NCI-H774 (cell line): ENCODE measurements at places on chromosomes 16 and 17.

- peak; percentile 32 for DNase-seq
Measured at GRCh38 chr17:77208217-77208808, 67.5 kb downstream of the SEC14L1 start.

DNA sequence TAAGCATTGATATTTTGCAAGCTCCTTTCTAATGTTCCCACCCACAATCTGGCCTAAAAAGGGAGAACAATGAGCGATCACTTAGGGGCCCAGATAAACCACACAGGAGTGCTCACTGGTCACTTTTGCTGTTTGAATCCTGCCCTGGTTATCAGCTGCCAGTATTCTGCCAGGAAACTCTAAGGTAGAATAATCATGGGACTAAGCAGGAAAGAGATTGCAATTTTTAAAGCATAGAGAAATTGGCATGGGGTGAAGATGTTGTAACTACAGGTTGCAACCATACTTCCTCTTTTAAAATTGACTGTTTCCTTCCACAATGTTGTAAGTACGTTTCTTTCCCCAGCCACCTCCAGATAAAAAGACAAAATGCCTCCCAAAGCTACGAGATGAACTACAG, 251.2 kb upstream of the CDH11 start:
- no peak for DNase-seq

DNA sequence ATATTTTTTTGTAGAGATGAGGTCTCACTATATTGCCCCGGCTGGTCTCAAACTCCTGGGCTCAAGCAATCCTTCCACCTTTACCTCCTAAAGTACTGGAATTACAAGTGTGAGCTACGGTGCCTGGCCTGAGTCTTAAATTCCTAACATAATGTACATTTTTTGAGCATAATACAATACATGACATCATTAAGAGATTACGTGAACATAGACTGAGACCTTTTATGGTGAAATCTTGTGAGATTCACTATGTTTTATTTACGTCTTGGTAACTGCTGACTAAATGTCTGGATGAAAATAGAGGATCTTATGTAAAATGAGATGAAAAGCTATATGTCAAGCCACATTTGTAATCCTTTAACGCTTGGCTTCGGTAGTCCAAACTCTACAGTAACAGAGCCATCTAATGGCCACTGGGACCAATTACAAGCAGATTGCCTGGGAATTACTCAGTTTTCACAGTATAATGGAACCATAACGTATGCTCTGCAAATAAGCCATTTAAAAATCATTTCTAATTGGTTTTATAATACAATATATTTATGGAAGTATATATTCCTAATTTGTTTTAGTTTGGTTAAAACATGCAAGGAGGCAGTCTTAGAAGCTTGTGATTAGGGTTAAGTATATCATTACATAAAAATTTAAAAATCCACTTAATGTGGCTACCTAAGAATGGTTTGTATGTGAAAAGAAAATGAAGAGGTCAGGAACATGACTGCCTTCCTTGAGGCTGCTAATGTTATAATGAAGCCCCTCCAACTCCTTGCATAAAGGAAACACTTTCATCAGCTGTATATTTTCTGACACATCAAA, 8.1 kb upstream of the EFCAB13 start:
- DNase-seq, result peak; percentile 67

GRCh38 chr16:66598111-66598510, 6.4 kb upstream of the CMTM3 start:
- no peak for DNase-seq

DNA sequence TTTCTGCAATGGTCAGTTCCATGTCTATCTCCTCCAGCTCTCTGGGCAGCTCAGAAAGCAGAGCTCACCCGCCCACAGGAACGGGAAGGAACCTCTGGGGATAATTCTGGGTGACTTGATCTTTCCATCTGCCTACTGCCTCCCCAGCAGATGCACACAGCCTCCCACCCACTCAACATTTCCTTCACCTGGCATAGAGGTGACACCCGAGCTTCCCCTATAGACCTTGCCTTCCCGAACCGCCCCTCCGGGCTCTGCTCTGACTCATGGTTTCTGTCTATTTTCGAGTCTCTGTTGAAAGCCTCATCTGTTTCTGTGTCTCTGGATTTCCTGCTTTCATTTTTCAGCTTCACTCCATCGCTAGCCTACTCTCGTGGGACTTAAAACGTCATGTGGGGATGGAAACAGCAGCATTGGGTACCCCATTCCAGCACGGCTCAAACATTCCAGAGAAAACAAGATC, 11.4 kb downstream of the GGA3 start:
- no peak for DNase-seq

GRCh38 chr16:78183437-78184237, 84.2 kb downstream of the WWOX start:
- DNase-seq, result no peak

DNA sequence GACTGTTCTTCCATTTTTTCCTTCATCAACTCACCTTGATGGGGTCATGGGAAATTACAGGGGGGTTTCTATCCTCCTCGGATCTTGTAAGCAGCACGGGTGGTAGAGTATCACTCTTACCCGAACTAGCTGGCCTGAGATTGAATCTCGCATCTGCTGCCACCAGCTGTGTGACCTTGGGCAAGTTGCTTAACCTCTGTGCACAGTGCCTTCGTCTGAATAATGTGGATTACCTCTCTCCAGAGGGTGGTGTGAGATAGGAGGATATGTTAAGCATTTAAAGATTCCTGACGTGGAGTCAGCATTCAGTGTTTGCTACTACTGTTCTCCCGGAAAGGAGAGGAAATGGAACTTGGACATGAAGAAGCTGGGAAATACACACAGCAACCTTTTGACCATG, 24.4 kb downstream of the LASP1 start:
- DNase-seq, result no peak

DNA sequence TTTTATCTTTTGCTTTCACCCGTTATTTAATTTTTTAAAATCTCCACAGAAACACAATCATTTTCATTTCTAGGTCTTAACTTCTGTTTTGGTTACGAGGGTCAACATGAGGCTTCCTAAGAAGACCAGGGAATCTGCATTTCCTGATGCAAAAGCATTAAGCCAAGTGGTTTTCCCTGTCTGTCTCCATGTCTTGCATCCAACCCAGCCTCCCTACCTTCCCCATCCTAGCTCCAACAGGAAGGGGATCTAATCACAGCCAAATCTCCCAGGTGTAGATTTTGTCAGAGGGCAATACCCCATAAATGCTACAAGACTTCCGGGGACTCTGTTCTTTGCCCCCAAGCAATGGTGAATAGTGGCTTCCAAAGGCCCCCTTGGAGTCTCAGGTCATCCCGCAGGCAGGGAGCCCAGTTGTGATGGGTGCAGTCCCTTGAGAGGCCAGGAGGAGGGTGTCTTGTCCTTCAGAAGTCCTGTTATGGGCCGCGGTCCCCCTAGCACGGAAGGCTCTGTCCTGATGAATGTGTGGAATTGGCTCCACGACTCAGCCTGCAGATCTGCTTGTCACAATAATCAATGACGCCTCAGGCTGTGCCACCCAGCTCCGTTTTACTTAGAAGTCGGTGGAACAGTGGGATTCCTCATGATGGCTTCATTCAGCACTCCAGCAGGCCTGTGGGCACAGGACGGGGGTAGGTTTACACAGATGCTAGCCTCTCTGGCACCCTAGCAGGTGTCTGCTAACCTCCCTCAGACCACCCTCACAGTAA, 141.1 kb downstream of the RGS9 start:
- DNase-seq, result no peak

DNA sequence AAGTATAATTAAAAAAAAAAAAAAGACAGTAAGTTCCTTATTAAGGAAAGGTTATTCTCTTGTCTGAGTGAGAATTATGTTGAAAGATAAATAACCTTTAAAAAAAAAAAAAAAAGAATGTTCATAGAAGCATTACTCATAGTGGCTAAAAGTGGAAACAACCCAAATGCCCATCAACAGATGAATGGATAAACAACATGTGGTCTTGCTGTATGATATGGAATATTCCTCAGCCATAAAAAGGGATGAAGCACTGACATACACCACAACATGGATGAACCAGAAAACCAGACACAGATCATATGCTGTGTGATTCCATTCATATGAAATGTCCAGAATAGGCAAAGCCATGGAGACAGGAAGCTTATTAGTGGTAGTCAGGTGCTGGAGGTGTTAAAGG, 9.2 kb upstream of the CCNF start:
- no peak for DNase-seq

- no peak for DNase-seq
Measured at GRCh38 chr16:50124769-50125168, 28.3 kb upstream of the TENT4B start.

DNA sequence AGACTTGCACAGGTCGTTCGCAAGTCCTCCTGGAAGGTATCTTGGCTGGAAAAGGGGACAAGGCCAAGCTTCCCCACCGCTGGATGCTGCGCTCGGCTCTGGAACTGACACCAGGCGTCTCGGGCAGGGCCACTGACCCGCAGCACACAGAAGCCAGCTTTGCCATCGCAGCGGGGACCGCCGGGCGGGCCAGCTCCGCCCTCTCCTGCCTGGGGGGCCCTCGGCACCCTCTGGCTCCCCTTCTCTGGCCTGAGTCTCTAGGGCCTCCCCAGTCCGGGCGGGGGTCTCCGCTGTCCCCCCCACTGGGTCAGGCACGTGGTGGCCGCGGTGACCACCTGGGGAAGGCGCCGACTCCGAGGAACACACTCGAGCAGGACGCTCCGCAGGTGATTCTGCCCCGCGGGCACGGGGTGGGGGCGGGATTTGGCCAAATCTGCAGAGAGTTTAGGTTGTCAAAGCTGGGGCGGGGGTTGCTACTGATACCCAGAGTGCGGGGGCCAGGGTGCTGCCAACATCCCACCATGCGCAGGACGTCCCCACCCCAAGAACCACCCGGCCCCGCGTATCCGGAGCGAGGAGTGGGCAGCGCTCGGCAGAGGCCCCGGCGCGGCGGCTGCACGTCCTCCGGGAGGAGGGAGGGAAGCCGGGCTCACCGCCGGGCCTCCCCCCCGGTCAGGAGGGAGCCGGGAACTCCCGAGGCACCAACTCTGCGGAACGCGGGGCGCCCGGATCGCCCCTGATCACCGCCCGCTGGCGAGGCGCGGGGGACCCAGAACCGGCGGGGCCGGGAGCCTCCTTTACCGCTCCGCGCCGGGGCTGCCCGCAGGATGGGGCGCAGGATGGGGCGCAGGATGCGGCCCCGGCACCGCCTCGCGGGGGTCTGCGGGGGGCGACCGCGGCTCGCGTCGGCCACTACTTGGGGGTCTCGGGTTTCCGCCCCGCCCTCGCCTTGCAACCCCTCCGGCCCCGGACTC, 744 bp upstream of the METRNL start:
- DNase-seq, result no peak

DNA sequence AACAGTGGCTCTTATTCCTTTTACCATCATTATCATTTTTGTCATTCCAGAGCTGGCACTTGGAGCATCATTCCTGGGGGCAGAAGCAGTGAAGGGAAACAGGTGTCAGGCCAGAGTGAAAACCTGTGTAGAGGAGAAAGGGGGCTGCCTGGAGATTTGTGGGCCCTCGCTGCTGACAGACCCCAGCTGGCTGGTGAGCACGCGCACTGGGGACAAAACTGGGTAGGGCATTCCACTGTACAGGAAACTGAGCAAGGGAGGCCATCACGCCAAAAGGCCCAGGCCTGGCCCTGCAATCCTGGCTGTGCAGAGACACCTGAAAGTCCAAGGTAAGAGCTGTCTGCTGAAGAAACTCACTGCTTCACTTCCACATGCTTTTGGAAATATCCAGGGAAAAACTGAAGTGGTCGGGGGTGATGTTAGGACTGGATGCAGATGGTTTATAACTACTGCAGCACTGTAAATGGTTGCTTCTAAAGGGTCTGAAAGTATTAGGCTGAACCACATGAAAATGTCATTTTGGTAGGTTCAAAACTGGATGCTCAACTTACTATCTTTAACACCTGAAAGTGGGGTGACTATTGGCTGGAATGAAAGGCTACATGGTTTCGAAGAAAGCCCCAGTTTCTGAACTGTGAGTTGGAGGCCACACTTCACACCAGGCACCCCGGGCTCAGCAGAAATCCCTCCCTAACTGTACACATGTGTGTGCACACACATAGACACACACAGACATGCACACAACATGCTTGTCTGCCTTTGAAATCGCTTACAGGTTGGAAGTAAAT, 225.0 kb downstream of the C16orf78 start:
- no peak for DNase-seq

DNA sequence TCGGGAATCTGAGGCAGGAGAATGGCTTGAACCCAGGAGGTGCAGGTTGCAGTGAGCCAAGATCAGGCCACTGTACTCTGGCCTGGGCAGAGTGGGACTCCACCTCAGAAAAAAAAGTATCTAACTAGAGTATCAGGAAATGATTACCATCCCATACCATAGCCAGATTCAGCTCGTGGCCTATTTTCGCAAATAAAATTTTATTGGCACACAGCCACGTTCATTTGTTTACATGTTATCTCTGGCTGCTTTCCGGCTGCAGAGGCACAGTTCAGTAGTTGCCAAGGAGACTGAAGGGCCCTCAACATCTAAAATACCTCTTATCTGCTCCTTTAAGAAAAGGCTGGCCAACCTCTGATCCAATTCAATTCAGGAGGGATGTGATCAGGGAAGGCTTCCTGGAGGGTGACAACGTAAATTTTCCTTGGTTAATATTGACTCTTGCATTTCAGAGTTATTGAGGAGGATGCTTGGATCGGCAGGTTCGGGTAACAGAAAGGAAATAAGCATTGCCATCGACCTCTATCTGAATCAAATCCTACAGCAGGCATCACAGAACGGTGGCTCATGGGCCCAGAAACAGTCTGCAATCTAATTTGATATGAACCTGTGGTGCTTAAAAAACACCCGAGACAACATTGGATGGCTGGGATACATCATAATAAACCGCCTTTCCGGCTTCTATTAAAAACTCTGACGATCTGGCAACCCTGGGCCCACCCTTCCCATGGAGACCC, 73.8 kb downstream of the XYLT1 start:
- DNase-seq, result peak; percentile 70

- DNase-seq, result no peak
Measured at GRCh38 chr16:57533431-57534336, 2.7 kb downstream of the CCDC102A start.

- no peak for DNase-seq
Measured at GRCh38 chr17:68972119-68972704, 17.0 kb upstream of the ABCA8 start.

GRCh38 chr16:9138021-9138680, 46.7 kb downstream of the HAPSTR1 start:
- DNase-seq, result no peak

- DNase-seq, result no peak
Measured at GRCh38 chr16:898761-899682, 71.8 kb downstream of the LMF1 start.

DNA sequence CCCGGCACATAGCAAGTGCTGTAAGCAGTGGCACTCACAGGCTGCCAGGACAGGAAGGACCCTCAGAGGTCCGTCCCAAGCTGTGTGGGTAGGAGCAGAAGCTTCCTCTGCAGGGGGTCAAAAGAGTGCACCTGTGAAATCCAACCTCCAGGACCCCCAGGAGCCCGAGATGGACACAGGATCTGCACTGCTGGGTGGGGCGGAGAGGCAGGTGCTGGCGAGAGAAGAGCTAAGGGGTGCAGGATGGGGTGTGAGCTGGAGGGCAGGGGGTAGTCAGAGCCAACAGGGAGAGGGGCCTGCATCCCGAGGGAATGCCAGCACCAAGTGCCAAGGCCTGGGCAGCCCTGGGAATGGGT, 650 bp upstream of the AANAT start:
- DNase-seq, result no peak
